ENCODE measurements at places on chromosomes 13 and 19. TPM values are rescaled to one million over a fixed set of nuclear protein-coding genes. Genes with fewer than 3 reads are reported as not detected.

DNA sequence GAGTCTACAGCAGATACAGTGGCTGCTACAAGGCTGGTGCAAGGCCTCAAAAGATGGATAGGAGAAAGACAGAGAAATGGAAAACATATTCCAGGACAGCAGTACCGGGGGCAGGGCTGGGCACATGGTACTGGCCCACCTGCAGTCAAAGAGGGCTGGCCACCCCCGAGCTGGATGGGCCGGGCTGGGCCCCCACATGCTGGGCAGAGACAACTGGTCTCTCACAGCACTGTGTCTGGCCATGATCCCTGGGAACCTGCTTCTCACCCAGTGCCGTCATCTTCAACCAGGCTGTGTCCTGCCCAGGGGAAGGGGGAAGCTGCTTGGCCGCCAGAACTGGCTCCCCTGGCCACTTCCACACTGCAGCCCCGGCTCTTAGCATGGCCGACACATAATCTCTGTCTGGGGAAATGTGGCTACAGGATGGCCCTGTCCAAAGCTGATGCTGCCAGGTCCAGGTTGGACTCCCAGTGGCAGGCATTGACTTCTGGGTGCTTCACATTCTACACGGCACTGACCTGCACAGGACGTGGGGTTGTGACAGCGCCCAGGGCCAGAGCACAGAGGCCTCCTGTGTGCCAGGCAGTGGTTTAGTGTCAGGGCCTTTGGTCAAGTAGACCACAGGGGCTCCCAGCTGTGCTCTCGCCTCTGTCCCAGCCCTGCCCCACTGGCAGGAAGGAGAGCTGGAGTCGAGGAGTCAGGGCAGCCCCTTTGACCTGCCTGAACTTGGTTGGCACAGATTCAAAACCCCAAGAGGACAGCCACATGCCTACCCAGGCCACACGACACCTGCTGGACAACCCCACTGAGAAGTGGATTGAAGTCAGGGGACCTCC is 21.7 kb downstream of the PEPD start:
- DNase-seq, result no peak

DNA sequence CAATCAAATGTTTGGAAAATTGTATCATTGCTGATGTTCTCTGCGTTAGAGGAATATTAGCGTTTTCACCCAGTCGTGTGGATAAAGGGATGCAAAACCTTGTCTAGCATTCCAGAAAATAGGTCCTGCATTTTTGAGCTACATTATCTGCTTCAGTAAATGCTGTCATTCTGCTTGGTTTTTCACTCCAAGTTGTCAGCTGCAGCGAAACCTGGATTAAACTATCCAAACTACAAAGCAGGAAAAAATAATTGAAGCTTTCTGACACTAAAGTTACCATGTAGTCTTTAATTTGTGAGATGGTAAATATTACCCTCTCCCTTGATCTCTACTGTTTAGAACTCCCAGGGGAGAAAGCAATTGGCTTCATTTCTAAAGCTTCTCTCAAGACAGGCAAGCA is 1795.5 kb upstream of the PRR20A start:
- no peak for DNase-seq

DNA sequence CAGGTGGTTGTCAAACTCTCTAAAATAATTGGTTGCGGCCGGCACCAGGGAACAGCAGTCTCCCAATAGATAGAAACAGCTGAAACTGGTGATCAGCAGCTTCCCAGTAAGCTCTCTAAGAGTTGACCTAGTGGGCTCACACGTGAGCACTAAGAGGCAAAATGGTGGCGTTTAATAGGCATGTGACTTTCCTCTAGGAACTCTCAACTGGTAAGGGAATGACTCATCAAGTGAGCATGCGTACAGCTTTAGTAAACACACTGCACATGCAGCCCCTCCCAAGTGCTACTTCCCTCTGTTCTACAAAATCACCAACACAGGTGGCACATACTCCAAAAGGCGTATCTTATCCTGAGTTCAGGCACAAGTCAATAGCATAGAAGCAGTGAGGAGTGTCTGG is 41.7 kb downstream of the TNFSF11 start:
- no peak for DNase-seq

DNA sequence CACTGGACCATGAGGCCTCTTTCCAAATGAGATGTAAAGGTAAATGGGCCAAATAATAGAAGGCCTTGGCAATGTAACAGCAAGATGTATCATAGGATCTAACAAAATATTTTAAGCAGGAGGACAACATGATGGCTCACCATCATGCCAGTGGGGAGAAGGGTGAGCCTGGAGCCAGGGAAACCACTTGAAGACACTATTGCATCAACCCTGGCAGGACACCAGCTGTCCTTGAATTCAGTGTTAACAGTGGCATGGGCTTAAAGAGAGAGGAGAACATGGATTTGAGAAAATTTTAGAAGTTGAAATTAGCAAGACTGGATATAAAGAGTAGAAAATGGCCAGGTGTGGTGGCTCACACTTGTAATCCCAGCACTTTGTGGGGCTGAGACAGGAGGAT is 6.7 kb upstream of the RCBTB2 start:
- DNase-seq, result no peak

KLK7 gene
- total RNA-seq, result not detected

DNA sequence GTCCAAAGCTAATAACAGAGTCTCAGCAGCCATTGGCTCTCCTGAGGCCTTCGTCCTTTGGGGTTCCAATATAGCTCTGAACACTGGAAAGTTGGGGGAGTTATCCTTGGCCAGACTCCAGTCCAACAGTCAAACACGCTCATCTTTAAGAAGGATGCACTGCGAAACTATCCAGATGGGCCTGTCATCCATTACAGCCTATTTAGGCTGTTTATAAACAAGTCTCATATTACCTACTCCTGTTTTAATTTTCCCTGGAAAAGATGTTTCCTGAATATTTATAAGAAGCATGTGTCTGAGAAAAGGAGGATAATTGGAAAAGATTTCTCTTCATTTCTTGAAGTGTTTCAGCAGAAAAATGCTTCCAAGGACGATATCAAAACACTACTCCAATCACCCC is 170.7 kb downstream of the DCT start:
- DNase-seq, result no peak

GRCh38 chr13:22967669-22968068 is 213.1 kb upstream of the SGCG start:
- no peak for DNase-seq

DNA sequence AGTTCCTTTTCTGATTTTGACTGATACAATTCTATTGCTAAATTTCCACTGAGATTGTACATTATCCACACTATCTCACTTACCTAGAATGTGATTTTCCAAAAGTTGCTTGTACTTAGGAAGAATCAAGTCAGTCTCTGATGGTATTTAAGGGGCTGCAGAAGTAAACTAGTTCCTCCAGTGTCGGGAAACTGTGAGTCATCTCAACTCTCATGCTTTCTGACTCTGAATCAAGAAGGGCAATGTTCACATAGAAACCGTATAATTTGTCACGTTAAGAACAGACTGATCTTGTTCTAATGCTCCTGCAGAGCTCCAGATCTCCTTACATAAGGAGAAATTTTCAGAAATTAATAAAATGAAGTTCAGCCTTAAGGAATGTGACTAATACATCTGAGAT is 369.3 kb downstream of the KLF5 start:
- DNase-seq, result no peak

DNA sequence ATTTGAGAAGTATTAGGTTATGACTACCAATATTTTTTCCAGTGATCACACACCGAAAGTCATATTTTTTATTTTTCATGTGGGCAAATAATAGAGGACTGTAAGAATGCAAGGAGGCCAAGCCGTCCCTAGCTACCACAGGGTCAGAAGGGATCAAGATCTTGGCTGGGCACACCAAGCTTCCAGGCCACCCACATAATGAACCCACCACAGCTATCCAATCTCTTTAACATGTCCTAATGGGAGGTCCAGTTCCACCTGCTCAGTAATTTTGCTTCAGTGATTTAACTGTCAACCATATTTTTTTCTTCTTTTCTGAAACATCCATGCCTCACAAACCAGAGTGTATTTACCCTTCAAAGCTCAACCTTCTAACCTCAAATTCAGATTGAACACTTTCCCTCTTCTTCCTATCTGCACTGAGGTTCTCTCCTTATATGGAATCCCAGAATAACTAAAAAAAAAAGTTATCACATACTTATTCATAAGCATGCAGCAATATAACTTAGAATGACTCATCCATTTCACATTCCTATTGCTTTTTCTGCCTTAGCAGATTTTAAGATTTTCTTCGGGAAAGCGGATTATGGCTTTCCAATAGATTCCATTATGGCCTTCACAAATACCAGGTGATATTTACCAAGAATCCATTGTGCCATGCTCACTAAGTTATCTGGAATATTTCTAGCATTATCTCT is 12.2 kb downstream of the ARGLU1 start:
- no peak for DNase-seq

GRCh38 chr13:30370146-30370545 is 52.1 kb upstream of the UBE2L5 start:
- DNase-seq, result no peak

KEAP1 gene
- total RNA-seq, result 81.6 TPM

CD70 gene
- 55.4 TPM for total RNA-seq

GRCh38 chr13:113275387-113275786 is 21.7 kb upstream of the LAMP1 start:
- no peak for DNase-seq

Measured in activated T-helper 1 cell treated with anti-CD3 and anti-CD28 coated beads, Interleukin-12 subunit alpha, Interleukin-12 subunit beta, Interleukin-2, Interleukin-4 antibody, amounts not matched to agents 30 ng/mL and 10 ng/mL and 1 ng/mL, durations not matched to agents 14 hours and 24 hours and 36 hours (primary cell).